ENCODE measurements at places on chromosomes 3 and 15.

- DNase-seq = no peak
These were observed 135.5 kb downstream of the THRB start for GRCh38 chr3:24359102-24359501.

DNA sequence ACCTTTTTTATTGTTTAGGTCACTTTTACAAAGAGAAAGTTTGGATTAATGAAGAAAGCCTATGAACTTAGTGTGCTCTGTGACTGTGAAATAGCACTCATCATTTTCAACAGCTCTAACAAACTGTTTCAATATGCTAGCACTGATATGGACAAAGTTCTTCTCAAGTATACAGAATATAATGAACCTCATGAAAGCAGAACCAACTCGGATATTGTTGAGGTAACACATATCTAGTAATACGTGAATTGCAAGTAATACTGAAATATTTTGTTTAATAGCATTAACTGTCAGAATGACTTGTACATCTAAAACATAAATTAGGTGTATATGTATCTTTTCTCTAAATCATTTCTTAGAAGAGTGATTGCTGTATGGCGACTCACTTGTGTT is 79.8 kb downstream of the MEF2A start:
- no peak for DNase-seq

- DNase-seq = no peak
These were observed 62.6 kb downstream of the OSBPL10 start for GRCh38 chr3:31918179-31919150.

DNA sequence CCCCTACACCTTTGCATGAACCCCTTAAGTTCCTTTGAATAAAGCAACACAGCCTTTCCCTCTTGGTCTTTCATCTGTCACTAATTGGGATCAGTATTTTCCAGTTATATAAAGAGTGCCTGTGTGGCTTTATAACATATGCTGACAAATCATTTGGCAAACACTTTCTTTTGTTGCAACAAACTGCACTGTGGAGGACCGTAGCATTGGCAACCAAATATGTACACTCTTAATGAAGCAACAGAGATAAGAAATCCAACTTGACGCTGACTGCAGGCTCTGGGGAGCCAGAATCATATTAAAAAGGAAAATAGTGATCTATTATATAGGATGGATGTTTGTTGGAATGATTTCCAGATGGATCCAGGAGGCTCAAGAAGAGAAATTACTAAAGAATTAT is 120.1 kb upstream of the PRICKLE2 start:
- no peak for DNase-seq

DNA sequence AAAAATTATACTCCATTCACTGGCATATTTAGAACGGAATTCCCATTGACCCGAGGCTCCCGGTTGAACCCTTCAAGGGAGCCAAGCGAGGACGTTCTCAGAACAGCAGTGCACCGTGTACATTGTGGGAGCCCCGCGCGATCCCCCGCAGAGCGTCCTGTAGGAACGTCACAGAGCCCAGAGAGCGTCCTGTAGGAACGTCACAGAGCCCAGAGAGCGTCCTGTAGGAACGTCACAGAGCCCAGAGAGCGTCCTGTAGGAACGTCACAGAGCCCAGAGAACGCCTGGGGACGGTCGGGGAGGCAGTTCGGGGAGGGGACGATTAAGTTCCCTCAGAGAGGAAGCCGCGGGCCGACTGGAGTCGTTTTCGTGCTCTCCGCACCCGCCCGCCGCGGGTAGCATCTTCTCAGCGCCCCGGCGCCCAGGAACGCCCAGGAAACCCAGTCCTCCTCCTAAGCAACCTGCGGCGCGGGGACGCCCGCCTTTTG is 506 bp upstream of the ATP1B3 start:
- peak; percentile 55 for DNase-seq

- DNase-seq = no peak
These were observed 80.0 kb downstream of the FNDC3B start for GRCh38 chr3:172119266-172119969.

DNA sequence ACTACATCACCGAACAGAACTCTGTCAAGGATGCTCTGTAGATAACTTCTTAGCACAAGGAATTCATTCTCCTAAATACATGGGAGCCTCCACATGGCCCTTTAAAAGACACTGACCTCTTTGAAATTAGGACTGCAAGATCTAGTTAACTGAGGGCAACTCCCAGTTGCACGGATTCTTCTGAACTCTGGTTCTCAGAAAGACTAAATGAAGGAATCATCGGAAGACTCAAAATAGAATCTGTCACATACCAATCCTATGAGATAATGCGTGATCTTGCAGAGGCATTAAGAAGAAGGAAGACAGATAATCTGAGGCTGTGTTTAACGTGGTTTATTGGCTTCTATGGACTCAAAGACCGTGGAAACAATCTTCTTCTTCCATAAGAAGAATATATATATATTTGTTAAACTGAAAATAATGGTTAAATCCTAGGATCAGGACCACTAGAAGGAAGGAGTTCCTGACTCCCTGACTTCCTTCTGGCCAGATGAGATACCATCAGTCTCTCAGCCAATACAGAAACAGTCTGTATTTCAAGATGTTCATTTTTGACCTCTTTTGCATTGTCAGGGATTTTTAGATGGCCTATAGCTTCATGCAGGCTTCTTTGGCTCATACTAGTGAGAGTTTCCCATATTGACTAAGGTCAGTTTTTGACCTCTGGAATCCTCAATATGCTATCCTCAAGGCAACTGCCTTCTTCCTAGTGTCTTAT is 33.9 kb upstream of the TBC1D23 start:
- no peak for DNase-seq

GRCh38 chr3:31670136-31670535 is 137.4 kb downstream of the STT3B start:
- no peak for DNase-seq

DNA sequence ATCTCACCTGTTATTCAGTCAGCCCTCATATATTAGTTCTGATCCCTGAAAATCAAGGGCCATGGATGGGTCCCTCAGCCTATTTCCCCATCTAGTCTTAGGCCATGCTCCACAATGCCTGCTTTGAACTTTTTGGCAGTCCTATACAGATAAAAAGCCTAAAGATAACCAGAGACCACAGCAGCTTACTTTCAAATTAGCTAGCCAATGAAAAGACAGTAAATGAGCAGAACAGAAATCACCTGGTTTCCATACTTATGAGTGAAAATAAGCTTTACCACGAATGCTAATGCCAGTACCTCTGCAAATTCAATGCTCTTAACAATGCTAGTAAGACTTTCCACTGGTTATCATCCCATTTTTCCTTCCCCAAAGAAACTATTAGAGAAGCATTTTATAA is 141.6 kb upstream of the SPRED1 start:
- no peak for DNase-seq

DNA sequence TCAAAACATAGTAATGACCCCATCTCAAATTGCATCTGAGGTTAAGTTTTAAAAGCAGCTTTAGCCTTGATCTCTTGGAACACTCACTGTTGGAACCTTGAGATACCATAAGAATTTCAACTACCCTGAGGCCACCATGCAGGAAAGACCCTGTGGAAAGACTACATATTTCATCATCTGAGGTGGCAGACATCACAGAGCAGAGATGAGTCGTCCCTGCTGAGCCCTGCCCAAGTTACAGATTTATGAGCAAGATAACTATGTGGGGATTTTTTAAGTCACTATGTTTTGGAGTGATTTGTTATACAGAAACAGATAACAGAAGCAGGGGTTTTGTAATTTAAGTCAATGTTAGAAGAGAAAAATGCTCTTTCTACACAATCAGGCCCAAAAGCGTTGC is 168.4 kb downstream of the STAC start:
- no peak for DNase-seq

GRCh38 chr15:81282606-81282895 is 41.4 kb downstream of the STARD5 start:
- DNase-seq = no peak

DNA sequence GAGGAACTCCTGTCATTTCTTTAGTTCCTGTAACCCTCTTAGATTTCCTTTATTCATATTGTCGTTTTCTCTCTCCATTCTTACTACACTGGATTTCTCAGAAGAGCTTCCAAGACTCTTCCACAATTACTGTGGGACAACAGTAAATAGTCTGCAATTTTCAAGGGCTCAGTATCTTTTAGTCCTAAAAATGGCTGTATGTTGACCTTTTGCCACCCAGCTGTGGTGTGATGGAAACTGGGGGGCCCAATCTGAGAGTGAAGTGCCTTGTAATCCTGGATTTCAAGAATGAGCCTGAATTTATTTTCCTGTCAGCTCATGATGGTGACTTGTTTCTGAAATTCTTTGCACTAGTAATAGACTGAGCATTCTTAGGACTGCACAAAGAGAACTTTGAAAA is 277.6 kb upstream of the RASGRP1 start:
- no peak for DNase-seq

- no peak for DNase-seq
These were observed 48.1 kb downstream of the APBA2 start for GRCh38 chr15:28933710-28934445.

- DNase-seq = peak; percentile 75
These were observed at the start of gene DLL4 for GRCh38 chr15:40928821-40929659. Gene DLL4, plus strand, starts transcription at chr15:40929340. Its CDS starts 329 bp downstream, at chr15:40929669.

DNA sequence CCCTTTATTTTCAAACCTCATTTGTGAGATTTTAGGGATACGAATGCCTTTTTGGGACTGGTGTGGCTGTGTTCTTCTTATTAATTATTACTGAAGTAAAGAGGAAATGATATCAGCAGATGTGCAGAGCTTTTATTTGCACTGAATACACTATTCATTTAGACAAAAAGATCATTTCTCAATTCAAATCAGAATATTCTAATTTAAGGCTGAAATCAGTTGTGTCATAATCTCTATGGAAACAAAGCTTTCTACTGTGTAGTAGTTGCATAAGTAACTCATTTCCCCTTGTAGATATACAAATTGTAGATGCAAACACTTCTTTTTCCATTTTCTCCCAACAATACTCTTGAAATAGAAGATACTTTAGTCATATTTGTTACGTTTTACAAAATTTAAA is 56.0 kb downstream of the PDE8A start:
- DNase-seq = no peak

- DNase-seq = no peak
These were observed 26.0 kb downstream of the CYP19A1 start for GRCh38 chr15:51312166-51313073.

- no peak for DNase-seq
These were observed 7.7 kb downstream of the CHAC1 start for GRCh38 chr15:40960925-40961324.

- no peak for DNase-seq
These were observed 330 bp upstream of the TBC1D2B start for GRCh38 chr15:78077871-78078210.

DNA sequence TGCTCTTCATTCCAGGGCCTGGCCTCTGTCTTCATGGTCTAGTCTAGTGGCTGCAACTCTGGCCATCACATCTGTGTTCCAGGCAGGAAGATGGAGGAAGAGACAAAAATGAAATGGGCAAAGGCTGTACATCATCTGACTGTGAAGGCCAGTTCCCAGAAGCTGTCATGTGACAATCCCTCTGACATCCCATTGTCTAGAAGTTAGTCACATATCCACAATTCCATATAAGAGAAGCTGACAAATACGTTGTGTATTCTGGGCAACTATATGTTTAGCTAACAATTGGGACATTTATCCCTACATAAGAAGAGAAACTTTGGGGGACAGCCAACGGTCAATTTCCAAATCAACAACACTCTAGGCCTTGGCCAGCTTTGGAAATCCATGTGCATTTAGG is 34.5 kb upstream of the C3orf70 start:
- no peak for DNase-seq

DNA sequence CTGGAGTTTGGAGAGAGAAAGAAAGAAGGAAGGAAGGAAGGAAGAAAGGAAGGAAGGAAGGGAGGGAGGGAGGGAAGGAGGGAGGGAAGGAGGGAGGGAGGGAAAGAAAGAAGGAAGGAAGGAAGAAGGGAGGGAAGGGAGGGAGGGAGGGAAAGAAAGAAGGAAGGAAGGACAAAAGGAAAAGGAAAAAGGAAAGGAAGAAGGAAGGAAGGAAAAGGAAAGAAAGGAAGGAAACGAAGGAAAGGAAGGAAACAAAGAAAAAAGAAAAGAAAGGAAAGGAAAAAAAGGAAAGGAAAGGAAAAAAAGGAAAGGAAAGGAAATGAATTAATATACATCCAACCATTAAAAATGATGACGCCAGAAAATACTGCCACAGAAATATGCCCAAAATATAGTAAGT is 18.7 kb upstream of the OR4F6 start:
- DNase-seq = no peak

- no peak for DNase-seq
These were observed 237.8 kb upstream of the UBE2E1 start for GRCh38 chr3:23567917-23568316.
